ENCODE measurements at places on chromosomes 12 and 14.

GRCh38 chr14:92670160-92670559 lies 78.3 kb downstream of the LGMN start:
- peak; percentile 95 for DNase-seq

DNA sequence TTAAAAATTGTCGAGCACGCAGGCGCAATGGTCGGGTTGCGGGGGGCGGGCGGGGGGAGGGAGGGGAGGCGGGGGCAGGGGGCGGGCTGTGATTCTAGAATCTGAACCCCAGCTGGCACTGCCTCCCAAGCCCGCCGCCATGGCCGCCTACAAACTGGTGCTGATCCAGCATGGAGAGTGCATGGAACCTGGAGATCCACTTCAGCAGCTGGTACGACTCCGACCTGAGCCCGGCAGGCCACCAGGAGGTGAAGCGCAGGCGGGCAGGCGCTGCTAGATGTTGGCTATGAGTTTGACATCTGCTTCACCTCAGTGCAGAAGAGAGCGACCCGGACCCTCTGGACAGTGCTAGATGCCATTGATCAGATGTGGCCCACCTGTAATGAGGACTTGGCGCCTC lies 118.4 kb downstream of the NTN4 start:
- DNase-seq: no peak

DNA sequence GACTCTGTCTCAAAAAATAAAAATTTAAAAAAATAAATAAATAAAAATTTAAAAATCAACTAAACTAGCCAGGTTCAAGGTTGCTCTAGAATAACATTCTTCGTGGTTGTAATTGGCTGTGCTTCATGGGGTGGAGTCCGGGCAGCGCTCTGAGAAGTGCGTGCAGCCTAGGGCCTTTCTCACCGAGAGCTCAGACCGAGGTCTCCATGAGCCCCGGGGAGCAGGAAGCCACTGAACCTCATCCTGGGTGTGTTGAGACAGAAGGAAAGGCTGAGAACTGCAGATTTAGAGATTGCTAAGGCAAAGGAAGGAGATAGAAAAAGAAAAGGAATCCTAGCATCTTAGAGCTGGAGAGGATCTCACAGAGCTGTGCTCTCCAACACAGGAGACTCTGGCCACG lies 14.7 kb downstream of the P2RX4 start:
- no peak for DNase-seq

- DNase-seq: peak; percentile 21
These were observed 223.2 kb downstream of the KTN1 start for GRCh38 chr14:55802986-55803872.

GRCh38 chr12:24839268-24839791 lies 109.6 kb downstream of the BCAT1 start:
- peak; percentile 40 for DNase-seq

DNA sequence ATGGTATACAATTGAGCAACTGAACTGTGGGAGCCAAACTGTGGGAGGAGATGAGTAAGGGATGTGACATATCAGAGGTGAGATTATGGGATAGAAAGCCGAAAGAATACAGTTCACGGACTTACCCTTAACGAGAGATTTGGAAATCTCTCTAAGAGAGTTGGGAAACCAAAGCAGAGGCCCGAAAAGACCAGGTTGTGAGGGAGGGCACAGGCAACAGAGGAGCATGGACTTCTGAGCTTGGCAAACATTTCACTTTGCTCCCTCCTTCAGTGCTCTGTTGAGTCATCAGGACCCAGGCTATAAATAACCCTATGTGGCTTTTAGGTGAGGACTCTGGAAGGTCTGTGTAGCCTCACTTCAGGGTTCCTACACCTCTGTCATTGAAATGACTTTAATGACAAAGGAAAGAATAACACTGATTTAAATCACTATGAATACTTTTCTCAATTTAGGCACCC lies 120.6 kb downstream of the TGFB3 start:
- peak; percentile 70 for DNase-seq

DNA sequence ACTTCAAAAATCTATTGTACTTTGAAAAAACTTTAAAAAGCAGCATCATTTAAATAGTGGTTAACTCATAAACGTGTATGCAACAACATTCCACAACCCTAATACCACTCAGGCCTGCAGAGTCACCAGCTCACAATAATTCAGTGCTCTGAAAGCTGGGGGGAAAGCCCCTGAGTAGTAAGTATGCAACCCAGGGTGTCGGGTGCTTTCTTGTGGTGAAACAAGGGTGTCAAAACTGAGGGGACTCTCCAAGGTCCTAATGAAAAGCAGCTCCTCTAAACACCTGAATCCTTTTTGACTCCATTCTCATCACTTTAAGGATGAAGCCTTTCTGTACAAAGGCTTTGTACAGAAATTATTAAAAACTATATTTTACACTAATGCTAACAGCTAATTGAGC lies 33.7 kb downstream of the FGFR1OP2 start:
- DNase-seq: no peak

DNA sequence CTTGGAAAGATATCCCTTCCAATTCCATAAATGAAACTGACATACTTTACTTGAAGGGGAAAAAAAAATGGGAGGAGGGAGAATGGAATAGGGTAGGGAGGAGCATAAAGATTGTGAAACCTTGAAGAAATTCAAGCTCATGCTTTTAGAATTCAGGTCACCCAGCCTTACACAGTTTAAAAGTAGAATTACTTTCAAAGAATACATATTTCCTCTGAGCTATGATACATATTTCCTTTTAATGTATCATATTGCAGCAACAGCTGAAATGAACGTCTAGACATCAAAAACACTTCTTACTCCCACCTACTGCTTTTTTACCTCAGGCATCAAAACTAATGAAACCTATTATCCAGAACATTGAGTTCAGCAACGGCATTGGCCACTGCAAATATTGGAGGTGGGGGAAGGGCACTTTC lies 156.0 kb downstream of the MED13L start:
- DNase-seq: peak; percentile 9

DNA sequence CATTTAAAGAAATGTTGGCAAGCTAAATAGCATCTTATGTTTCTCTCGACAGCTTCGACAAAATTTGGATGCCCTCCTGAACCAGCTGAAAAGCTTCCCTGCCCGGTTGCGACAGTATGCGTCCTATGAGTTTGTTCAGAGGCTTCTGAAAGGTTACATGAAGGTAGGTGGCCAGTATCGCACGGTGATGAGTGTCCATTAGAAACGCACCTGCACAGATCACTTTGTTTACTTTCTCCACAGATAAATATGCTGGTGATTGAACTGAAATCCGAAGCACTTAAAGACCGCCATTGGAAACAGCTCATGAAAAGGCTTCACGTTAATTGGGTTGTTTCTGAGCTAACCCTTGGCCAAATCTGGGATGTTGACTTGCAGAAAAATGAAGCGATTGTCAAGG lies 36.5 kb downstream of the DYNC1H1 start:
- no peak for DNase-seq

GRCh38 chr14:67359775-67360469 lies at the start of the genes ATP6V1D and EIF2S1:
Gene ATP6V1D (minus strand): TSS chr14:67359804. CDS start chr14:67359698, 106 bp downstream.
Gene EIF2S1 (plus strand): TSS chr14:67360328. CDS start chr14:67364768, 4,440 bp downstream.
- peak; percentile 98 for DNase-seq

GRCh38 chr14:73775339-73776193 lies 61.4 kb upstream of the PNMA1 start:
- no peak for DNase-seq

DNA sequence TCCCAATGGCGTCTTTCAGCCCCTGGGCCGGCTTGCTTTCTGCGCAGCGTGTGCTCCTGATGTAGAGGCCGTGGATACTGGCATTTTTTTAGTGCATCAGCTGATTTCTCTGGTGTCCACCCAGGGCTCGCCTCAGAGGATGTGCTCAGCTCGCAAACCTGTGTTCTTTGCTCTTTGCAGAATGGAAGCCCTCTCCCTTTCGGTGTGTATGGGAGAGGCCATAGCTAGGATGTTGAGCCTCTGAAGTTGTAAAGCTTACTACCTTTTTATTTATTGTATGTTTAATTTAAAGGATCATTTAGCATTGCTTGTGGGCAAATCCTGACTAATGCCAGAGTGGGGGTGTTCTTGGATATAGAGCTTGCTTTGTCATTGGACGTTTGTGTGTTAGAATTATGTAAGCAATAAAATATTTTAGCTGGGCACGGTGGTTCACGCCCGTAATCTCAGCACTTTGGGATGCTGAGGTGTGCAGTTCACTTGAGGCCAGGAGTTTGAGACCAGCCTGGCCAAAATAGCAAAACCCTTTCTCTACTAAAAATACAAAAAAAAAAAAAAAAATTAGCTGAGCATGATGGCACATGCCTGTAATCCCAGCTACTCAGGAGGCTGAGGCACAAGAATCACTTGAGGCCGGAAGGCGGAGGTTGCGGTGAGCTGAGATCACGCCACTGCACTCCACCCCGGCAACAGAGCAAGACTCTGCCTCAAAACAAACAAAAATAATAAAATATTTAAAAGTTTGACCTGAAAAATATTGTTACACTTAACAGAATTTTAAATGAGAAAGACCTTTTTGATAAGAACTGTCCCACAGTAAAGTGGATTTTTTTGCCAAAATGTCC lies 52.6 kb upstream of the MMP17 start:
- DNase-seq: peak; percentile 81

DNA sequence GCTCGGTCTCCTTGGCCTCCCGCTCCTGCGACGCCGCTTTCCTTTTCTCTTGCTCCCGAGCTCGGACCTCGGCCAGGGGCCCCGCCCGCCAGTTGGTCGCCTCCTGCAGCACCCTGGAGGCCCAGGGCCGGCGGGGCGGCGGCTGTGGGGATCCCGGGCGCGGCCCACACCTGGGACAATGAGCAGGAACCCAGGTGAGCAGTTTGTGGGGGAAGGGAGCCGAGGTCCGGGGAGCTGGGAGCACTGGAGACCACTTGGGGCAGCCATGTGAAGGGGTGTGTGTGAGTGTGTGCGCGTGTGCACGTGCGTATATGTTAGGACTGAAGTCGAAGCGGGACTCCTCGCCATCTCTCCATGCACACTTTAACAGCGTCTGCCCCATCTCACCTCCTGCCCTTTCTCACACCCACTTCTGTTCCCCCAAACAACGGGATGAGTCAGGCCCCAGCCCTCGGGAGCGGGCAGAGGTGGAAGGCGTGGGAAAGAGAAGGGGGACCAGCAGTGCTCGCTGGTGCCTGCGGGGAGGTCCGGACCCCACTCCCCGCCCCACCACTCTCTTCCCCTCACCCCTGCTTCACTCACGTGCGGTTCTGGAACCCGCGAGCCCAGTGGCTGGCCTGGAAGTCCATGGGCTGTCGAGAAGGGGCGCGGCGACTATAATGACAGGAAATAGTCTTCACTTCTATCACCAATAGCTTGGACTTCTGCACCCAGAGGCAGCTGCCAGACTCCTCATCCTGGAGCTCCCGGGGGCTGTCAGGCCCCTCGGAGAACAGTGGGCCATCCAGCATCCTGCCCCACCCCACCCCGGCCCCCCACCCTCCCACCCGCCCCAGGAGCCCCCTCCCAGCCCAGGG lies 450 bp downstream of the DDN start:
- no peak for DNase-seq

- DNase-seq: no peak
These were observed at the start of gene OTOGL for GRCh38 chr12:80099259-80099658. Gene OTOGL (plus strand): TSS chr12:80099537. CDS start chr12:80209432, 109,895 bp downstream.

DNA sequence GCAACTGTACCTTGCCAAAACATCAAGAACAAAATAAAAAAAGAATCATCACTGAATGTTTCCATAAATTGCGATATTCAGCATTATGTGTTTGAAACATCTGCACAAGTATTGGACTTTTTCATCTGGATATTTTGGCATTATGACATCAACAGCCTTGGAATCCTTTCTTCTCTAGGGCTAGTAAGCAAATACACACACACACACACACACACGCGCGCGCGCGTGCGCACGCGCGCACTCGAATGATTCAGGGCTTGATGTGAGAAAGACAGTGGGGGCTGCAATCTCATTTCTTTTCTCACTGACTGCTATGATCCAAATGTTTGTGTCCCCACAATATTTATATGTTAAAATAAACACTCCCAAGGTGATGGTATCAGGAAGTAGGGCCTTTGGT lies 90.0 kb upstream of the SLC38A4 start:
- DNase-seq: peak; percentile 27

GRCh38 chr12:76457010-76457409 lies 102.6 kb downstream of the OSBPL8 start:
- DNase-seq: no peak

DNA sequence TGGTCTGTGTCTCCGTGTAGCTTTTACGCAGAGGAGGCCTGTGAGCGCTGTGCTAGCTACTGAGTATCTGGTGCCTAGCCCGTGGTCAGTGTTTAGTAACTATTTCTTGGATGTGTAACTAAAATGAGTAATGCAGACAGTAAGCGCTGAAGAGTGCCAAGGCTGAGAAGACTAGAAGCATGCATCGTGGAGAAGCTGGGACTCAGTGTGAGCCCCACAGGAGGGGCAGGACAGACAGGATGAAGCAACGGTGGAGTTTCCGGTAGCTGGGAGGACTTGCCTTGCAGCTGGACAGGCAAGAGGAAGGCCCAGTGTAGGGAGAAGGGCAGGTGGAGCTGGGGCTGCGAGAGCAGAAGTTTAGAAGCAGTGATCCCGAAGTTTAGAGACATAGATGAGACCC lies 233.4 kb upstream of the FKBP4 start:
- DNase-seq: peak; percentile 41

- DNase-seq: peak; percentile 84
These were observed 1.6 kb downstream of the ART4 start for GRCh38 chr12:14841761-14842160.

- DNase-seq: no peak
These were observed 253.1 kb downstream of the CCDC91 start for GRCh38 chr12:28443337-28443736.

DNA sequence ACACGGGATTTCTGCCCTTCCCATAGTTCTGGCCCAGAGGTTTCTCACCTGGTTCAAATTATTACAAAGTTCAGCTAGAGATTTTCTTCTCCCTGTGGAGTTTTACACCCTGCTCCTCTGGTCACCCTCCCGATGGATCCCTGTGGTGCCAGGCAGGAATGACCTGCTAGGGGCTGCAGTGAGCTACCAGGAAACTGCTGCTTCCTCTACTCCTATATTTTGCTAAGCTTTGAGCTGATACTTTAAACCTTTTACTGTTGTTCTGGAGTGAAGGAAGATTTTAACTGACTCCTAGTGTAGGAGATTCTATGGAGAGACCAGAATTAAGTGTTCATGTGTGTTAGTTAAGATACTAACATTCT lies 30.4 kb upstream of the LRIG3 start:
- DNase-seq: no peak

DNA sequence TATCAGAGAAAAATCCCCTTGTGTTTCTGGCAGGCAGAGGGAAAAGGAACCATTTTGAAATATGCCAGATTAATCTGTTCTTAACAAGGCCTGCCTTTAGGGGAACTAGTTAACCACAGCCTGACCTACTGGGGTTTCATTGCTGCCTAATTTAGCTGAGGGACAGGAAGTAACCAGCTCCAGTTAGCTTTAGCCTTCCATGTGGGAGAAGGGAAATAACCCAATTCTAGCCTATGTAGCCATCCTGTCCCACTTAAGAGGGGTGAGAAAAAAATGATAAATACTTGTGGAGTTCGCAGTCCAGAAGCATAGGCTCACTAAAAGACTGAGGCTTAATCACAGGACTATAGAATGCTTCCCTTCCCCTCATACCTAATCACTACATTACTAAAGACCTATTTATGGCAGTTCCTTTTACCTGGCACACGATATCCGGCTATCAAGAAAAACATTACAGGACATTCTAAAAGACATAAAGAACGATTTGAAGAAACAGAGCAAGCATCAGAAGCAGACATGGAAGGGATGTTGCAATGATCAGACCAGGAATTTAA lies 22.8 kb downstream of the COX8C start:
- no peak for DNase-seq

GRCh38 chr12:101967506-101967905 lies 90.1 kb downstream of the DRAM1 start:
- no peak for DNase-seq

GRCh38 chr12:53950789-53951576 lies 3.7 kb upstream of the HOXC12 start:
- DNase-seq: no peak

Data from RPMI7951 (cell line).